ENCODE measurements at places on chromosomes 2 and 18. TPM values are rescaled to one million over a fixed set of nuclear protein-coding genes. Genes with fewer than 3 reads are reported as not detected.
A peak's percentile ranks its signal among the peaks of the same experiment; 100 is the strongest.

The UBR3 gene
- total RNA-seq, result 29.5 TPM

The ARHGAP15 gene
- 0.42 TPM for total RNA-seq

The PRKCE gene
- 14.8 TPM for total RNA-seq

The CXCR4 gene
- total RNA-seq, result 1.3 TPM

The ANO7 gene
- total RNA-seq, result 0.84 TPM

The SCG2 gene
- 19.8 TPM for total RNA-seq

The IL18RAP gene
- total RNA-seq, result not detected

DNA sequence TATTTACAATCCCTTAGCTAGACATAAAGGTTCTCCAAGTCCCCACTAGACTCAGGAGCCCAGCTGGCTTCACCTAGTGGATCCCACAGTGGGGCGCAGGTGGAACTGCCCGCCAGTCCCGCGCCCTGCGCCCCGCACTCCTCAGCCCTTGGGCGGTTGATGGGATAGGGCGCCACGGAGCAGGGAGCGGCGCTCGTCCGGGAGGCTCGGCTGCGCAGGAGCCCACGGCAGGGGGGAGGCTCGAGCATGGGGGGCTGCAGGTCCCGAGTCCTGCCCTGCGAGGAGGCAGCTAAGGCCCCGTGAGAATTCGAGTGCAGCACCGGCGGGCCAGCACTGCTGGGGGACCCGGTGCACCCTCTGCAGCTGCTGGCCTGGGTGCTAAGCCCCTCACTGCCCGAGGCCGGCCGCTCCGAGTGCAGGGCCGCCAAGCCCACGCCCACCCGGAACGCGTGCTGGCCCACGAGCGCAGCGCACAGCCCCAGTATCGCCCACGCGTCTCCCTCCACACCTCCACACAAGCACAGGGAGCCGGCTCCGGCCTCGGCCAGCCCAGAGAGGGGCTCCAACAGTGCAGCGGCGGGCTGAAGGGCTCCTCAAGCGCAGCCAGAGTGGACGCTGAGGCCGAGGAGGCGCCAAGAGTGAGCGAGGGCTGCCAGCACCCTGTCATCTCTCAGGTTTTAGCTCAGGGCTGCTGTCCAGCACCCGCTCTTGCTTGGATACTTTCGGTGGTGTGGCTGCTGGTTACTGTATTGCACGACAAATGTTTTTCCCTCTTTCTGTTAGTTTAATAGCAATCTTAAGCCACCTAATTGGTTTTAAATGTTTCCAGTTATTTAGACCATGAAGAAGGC is 83.8 kb upstream of the LDLRAD4 start:
- H3K4me1 ChIP-seq, result no peaks in the 10 kb centered on the region
- 0 out of 2 replicates have a peak, but pooled peaks cover 2% of the 10 kb centered on the region for H3K36me3 ChIP-seq
- H3K27ac ChIP-seq, result no peak overlapping the region
- no peak overlapping the region for H3K4me3 ChIP-seq
- no peak for DNase-seq
- no peaks in the 10 kb centered on the region for H3K27me3 ChIP-seq

DNA sequence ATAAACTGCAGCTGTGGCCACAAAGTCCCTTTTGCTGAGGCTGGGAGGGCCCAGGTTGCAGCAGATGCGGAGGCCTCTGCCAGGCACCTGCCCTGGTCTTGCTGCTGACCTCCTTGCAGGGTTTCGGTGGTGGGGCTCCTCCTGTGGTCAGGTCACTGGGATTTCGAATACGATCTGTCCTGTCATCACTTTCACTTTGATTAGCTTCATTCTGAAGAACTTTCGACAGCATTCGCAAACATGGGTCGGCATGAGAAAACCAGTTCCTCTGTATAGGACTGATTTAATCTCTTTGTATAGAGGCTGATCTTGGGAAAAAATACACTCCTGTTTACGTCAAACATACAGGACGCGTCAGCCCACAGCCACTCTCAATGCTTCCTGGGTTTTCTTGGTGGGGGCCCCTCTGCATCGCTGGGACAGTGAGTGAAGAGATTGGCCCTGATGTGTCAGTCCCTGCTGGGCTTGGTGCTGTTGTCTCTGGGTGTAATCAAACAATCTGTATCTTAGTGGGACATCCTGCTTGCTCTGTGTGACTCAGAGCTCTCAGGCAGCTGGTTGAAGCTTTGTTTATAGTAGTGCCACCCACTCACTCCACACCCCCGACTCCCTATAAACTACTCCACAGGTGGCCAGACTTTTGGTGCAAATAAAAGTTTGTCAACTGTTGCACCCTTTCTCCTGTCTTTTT is 209.4 kb upstream of the CXCR4 start:
- H3K27ac ChIP-seq, result no peak overlapping the region
- DNase-seq, result no peak
- no peak overlapping the region for H3K4me3 ChIP-seq
- peaks cover 9% of the 10 kb centered on the region for H3K4me1 ChIP-seq
- H3K36me3 ChIP-seq, result no peaks in the 10 kb centered on the region

DNA sequence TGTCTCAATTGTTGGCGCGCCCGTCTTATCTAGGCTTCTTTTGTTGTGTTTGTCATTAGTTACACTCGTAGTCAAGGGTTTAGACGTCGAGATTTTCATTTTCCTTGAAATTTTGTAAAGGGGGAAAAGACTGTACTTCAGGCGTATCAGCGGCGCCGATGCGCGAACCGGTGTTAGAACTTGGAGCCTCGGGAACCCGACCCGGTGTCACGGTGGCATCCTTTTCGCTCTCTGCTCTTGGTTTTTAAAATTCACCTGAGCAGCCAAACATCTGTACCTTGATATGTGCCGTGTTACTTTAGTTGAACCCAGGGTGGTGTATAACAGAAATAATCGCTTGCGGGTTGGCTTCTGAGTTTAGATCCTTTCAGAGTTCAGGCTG is 643 bp downstream of the RMC1 start:
- H3K27ac ChIP-seq, result peak overlapping the region; percentile 70
- no peaks in the 10 kb centered on the region for H3K27me3 ChIP-seq
- H3K4me1 ChIP-seq, result peaks cover 32% of the 10 kb centered on the region
- peaks cover 7% of the 10 kb centered on the region for H3K36me3 ChIP-seq
- H3K4me3 ChIP-seq, result peak overlapping the region; percentile 79

DNA sequence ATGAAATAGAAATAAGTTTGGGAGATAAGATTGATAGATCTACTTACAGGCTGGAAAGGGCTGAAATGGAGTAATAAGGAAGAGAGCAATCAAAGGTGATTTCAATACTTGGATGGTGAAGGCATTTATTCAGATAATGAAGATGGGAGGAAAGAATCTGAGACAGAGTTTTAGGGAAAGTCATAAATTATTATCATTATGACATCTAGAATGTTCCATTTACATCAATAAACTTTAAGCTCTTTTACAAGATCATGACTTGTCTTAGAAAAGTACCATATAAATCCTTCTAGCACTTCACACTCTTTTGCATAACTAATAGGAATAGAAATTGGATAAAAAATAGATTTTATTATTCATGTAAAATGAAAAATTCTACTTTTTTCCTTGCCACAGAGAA is 2.2 kb downstream of the SCN9A start:
- H3K27me3 ChIP-seq, result peaks cover 25% of the 10 kb centered on the region
- H3K4me1 ChIP-seq, result peaks cover 12% of the 10 kb centered on the region
- no peak overlapping the region for H3K4me3 ChIP-seq
- no peaks in the 10 kb centered on the region for H3K36me3 ChIP-seq
- H3K27ac ChIP-seq, result no peak overlapping the region
- DNase-seq, result no peak

GRCh38 chr2:60529136-60529784 is 24.2 kb downstream of the BCL11A start:
- no peak for DNase-seq
- no peak overlapping the region for H3K27ac ChIP-seq
- H3K27me3 ChIP-seq, result peaks cover 69% of the 10 kb centered on the region
- no peaks in the 10 kb centered on the region for H3K36me3 ChIP-seq
- H3K4me3 ChIP-seq, result no peak overlapping the region

GRCh38 chr2:173669888-173670287 is 295.3 kb downstream of the SP3 start:
- DNase-seq, result no peak
- no peak overlapping the region for H3K4me3 ChIP-seq
- H3K27ac ChIP-seq, result no peak overlapping the region
- no peaks in the 10 kb centered on the region for H3K4me1 ChIP-seq
- no peaks in the 10 kb centered on the region for H3K27me3 ChIP-seq

- no peak overlapping the region for H3K4me3 ChIP-seq
- H3K27ac ChIP-seq, result no peak overlapping the region
- no peak for DNase-seq
- no peaks in the 10 kb centered on the region for H3K36me3 ChIP-seq
- no peaks in the 10 kb centered on the region for H3K27me3 ChIP-seq
- peaks cover 36% of the 10 kb centered on the region for H3K4me1 ChIP-seq
Observed at GRCh38 chr2:226991663-226992062, 155.8 kb downstream of the RHBDD1 start.

GRCh38 chr18:44626807-44627206 is 53.9 kb upstream of the SETBP1 start:
- H3K27ac ChIP-seq, result no peak overlapping the region
- H3K27me3 ChIP-seq, result no peaks in the 10 kb centered on the region
- H3K36me3 ChIP-seq, result no peaks in the 10 kb centered on the region
- H3K4me1 ChIP-seq, result no peaks in the 10 kb centered on the region
- DNase-seq, result no peak

- H3K27ac ChIP-seq, result no peak overlapping the region
- H3K4me1 ChIP-seq, result peaks cover 37% of the 10 kb centered on the region
- peaks cover 21% of the 10 kb centered on the region for H3K36me3 ChIP-seq
Observed at GRCh38 chr2:191691016-191691735, 13.2 kb downstream of the NABP1 start.

GRCh38 chr2:77028032-77028600 is 494.1 kb downstream of the LRRTM4 start:
- H3K36me3 ChIP-seq, result no peaks in the 10 kb centered on the region
- H3K27ac ChIP-seq, result no peak overlapping the region
- no peak for DNase-seq
- no peaks in the 10 kb centered on the region for H3K4me1 ChIP-seq
- no peak overlapping the region for H3K4me3 ChIP-seq

DNA sequence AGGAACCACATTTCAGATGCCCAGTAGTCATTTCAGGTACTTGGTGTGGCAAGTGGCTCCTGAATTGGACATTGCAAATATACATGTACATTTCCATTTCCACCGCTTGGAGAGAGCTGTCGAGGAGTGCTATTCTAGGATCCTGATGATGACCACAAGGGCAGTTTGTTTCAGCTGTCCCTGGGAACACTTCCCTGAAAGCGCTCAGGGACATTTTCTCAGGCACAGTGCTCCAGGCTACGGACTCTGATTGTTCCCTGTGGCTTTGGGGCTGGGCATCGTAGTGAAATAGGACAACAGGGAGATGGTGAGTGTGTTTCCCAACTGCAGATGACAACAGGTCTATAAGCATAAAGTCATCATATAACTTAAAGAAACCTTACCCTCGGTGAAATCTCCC is 3.1 kb downstream of the DBI start:
- DNase-seq, result no peak
- H3K27me3 ChIP-seq, result no peaks in the 10 kb centered on the region
- H3K4me3 ChIP-seq, result no peak overlapping the region
- H3K27ac ChIP-seq, result no peak overlapping the region
- H3K4me1 ChIP-seq, result peaks cover 13% of the 10 kb centered on the region

DNA sequence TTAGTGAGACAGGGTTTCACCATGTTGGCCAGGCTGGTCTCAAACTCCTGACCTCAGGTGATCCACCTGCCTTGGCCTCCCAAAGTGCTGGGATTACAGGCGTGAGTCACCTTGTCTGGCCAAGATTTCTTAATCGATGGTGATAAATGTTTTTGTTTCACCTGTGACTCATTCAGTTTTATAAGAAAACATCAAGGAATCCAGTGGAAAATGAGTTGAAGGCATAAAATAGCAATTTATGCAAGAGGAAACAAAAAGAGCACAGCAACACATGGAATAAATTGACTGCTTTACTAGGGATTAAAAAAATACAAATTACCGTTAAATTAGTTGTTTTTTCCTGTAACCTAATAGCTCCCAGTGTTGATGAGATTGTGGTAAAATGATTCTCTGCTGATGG is 80.2 kb downstream of the CDK15 start:
- H3K4me3 ChIP-seq, result no peak overlapping the region
- peaks cover 21% of the 10 kb centered on the region for H3K4me1 ChIP-seq
- no peaks in the 10 kb centered on the region for H3K36me3 ChIP-seq

GRCh38 chr2:149098701-149099100 is 60.2 kb downstream of the LYPD6B start:
- no peaks in the 10 kb centered on the region for H3K27me3 ChIP-seq
- H3K27ac ChIP-seq, result no peak overlapping the region
- DNase-seq, result no peak
- H3K4me1 ChIP-seq, result peaks cover 9% of the 10 kb centered on the region
- no peaks in the 10 kb centered on the region for H3K36me3 ChIP-seq

DNA sequence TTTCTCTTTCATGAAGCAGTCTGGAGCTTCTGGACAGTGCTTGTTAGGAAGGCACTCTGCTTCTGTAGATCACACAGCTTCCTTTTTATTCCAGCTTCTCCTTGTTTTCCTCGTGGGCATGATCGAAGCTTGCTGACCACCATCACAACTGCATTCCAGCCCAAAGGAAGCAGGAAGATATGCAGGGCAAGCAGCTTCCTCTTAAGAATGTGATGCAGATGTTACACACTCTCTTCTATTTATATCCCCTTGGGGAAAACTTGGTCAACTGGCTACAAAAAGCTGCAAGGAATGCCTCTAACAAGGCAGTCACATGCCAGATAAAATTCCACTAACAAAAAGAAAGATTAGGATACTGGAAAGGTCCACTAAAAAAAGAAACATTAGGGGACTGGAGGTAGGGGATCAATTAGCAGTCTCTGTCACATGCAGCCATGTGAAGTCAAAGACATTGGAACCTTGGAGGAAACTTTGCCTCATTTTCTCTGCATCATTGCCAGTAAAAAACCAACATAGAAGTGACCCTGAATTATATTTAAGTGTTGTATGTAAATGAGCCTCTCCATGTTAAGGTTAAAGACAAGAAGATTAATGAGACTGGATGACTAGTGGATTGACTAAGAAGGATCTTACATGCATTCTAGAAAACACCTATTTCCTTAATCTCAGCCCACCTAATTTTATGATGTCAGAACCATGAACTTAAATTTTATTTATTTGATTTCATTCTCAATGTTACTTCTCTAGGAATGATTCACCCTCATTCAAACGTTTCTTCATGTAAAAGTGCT is 98.3 kb downstream of the NAB1 start:
- H3K4me1 ChIP-seq, result no peaks in the 10 kb centered on the region
- H3K27ac ChIP-seq, result no peak overlapping the region
- H3K27me3 ChIP-seq, result no peaks in the 10 kb centered on the region
- H3K4me3 ChIP-seq, result no peak overlapping the region

- no peaks in the 10 kb centered on the region for H3K36me3 ChIP-seq
- no peak for DNase-seq
- H3K27ac ChIP-seq, result no peak overlapping the region
- no peak overlapping the region for H3K4me3 ChIP-seq
Observed at GRCh38 chr2:36737131-36737750, 40.7 kb downstream of the VIT start.

- no peak overlapping the region for H3K27ac ChIP-seq
- no peak overlapping the region for H3K4me3 ChIP-seq
- H3K27me3 ChIP-seq, result no peaks in the 10 kb centered on the region
- no peak for DNase-seq
Observed at GRCh38 chr2:223751012-223751411, 86.4 kb downstream of the AP1S3 start.

GRCh38 chr2:121688820-121689219 is 39.6 kb upstream of the CLASP1 start:
- no peaks in the 10 kb centered on the region for H3K36me3 ChIP-seq
- H3K27me3 ChIP-seq, result no peaks in the 10 kb centered on the region
- H3K27ac ChIP-seq, result no peak overlapping the region
- H3K4me1 ChIP-seq, result no peaks in the 10 kb centered on the region
- no peak overlapping the region for H3K4me3 ChIP-seq

Data from HCT116 (cell line).